Camera-type eye (tissue), 1 donor: ENCODE measurements at places on chromosomes 3 and 15. TPM values are rescaled to one million over a fixed set of nuclear protein-coding genes. Genes with fewer than 3 reads are reported as not detected.

Gene CSPG4
- total RNA-seq = 25.8 TPM

Gene CYP1A2
- total RNA-seq = not detected

Gene SV2B
- total RNA-seq = 112 TPM

Gene FBLN2
- total RNA-seq = 122 TPM

Gene RARRES1
- 11.8 TPM for total RNA-seq

Gene LTF
- total RNA-seq = 52.9 TPM

Gene PLA2G4D
- total RNA-seq = not detected

Gene SLC2A2
- total RNA-seq = not detected

Gene SPATA12
- not detected for total RNA-seq

Gene ZIC4
- total RNA-seq = 5.5 TPM

Gene SCAANT1
- total RNA-seq = not detected

Gene LMCD1
- 65.8 TPM for total RNA-seq

Gene CAMKV
- total RNA-seq = 10.6 TPM

Gene HIGD2B
- not detected for total RNA-seq

Gene CHRM5
- 6.8 TPM for total RNA-seq

Gene PYGO1
- 36.4 TPM for total RNA-seq

Gene CYP8B1
- not detected for total RNA-seq

Gene MST1R
- total RNA-seq = 1.8 TPM
